Stimulated activated CD4-positive, alpha-beta T cell treated with anti-CD3 and anti-CD28 coated beads, Interleukin-12 subunit alpha, Interleukin-12 subunit beta, amount 100 ng/mL, for 4 hours (primary cell): ENCODE measurements at places on chromosomes 13 and 19.

DNA sequence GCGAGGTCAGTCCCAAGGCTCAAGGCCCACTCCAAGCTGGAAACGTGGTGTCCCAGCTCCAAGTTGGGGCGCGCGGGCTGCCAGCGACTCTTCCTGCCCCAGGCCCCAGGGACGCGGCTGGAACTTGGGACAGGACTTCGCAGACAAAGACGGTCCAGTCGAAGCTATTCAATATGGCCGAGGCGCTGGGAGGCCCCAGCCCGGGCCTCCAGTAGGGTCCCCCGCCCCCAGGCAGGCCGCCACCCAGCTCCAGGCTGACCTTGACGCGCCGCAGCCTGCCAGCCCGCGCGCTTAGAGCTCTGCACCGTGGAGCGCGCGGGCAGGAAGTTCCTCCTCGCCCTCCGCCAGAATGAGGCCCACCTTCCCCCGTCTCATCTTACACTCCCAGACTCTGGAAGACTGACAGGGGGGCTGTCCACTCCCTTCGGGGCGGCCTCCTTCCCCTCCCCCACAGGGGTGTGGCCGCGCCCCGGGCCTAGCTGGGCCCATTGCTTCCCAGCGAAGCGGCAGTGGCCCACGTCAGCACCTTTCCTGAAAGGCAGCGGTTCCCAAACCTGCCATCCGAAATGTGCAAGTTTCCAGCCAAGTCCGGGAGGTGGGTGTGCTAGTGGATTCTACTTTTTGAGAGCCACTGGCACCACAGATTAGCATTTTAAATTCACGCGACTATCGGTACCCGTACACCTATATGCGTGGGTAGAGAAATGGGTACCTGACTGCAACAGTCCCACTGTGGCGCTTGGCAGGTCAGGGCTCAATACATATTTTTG is at the start of gene CCDC8:
Gene CCDC8 (minus strand): TSS at position 303 of the 770 bp plus-strand sequence. CDS start 754 bp downstream, outside the sequence.
- no peak for DNase-seq

- DNase-seq = no peak
These were observed 9.3 kb downstream of the LILRA4 start for GRCh38 chr19:54329476-54330165.

DNA sequence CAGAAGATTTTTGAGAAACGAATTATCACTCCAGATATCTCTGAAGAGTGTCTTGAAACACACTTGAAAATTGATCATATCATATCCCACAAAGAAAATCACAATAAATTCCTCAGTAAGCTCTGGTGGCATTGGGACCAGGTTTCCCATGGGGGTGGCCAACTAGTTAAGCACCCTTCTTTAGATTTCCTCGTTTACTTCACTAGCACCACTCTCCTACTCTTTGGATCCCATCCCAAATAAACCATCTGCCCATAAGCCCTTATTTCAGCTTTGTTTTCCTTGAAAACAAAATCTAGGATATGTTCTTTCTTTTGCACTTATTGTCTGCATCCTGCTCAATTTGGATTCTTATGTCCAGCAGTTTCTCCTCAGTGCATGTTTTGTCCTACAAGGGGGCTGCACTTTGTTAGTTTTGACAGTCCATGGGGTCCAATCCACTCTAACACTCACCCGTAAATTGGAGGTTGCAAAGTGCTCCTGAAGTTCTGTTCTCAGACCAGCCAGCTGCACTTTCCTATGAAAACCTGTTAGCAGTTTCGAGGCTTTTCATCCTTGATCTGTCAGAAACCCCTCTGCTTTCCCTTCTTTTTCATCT is 40.3 kb upstream of the FAM124A start:
- DNase-seq = no peak

DNA sequence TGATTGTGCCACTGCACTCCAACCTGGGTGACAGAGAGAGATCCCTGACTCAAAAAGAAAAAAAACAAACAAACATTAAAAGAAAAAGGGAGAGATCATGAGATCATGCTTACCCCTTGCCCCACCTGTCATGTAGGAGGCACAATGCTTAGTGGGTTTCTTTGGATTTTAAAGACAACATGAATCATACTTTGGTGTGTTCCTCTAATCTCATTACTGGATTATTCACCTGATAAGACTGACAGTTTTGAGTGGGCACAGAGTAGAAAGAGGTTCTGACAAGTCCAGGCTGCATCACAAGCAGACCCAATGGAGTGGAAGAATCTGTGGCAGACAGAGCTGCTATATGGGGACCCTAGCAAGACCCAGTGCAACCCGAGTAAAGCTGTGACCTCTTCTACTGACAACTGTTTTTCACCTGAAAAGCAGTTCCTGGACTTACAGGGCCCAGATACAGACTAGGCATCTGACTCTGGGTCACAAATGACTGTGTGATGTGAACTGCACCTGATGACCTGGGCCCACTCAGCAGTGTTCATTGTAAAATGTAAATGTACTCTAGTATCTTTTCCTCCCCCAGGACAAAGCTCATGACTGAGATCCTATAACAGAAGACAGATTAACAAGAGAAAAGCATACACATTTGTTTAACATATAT is 28.9 kb upstream of the USP12 start:
- DNase-seq = no peak

GRCh38 chr13:51843529-51843928 is 1.4 kb downstream of the TMEM272 start:
- DNase-seq = no peak

DNA sequence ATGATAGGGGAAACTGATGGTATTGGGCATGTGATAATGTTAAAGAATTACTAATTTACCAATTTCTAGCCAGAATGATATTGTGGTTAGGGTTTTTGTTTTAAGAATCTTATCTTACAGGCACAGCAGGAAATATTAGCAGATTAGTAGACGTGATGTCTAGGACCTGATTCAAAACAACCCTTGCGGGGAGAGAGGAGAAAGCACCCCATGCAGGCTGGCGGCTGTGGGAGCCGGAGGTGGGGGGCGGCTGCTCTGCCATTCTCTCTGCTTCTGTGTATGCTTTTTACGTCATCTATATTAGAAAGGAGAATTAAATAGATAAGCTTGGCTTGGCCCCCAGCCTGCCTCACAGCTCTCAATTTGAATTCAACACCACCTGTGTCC is 41.5 kb downstream of the MLLT1 start:
- DNase-seq = no peak

GRCh38 chr13:29802621-29803020 is 47.8 kb downstream of the UBL3 start:
- DNase-seq = no peak

GRCh38 chr19:7916103-7916954 is 1.7 kb downstream of the TGFBR3L start:
- peak; percentile 53 for DNase-seq
